ENCODE measurements at places on chromosomes 3 and 15.

GRCh38 chr3:50157827-50158529 lies 2.9 kb downstream of the SEMA3F start:
- DNase-seq, result no peak

DNA sequence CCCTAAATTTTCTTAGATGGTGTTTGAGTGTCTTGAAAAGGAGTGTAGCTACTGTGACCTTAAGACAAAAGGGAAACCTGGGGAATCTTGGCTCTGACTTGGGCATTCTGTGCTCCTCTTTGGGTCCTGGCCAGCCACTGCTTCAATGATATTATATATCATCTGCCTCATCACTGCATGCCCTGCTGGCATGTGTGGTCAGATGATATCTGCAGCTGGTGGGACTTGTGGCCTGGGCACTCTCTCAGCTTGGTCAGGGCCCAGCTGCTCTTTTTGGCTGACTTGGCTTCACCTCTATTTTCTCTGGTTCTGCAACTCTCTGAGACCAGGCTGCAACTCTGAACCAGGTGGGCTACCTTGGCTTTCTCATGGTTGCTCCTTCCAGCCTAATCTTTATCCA lies 446.1 kb upstream of the RARB start:
- no peak for DNase-seq

GRCh38 chr3:15683253-15683652 lies 81.7 kb downstream of the BTD start:
- DNase-seq, result no peak

GRCh38 chr3:157523814-157524213 lies 20.6 kb upstream of the VEPH1 start:
- no peak for DNase-seq

GRCh38 chr15:63086271-63086670 lies 35.4 kb upstream of the LACTB start:
- no peak for DNase-seq

- DNase-seq, result no peak
Measured at GRCh38 chr15:75943713-75944215, 40.1 kb downstream of the FBXO22 start.

- no peak for DNase-seq
Measured at GRCh38 chr3:150293401-150294001, 114.6 kb upstream of the TSC22D2 start.

DNA sequence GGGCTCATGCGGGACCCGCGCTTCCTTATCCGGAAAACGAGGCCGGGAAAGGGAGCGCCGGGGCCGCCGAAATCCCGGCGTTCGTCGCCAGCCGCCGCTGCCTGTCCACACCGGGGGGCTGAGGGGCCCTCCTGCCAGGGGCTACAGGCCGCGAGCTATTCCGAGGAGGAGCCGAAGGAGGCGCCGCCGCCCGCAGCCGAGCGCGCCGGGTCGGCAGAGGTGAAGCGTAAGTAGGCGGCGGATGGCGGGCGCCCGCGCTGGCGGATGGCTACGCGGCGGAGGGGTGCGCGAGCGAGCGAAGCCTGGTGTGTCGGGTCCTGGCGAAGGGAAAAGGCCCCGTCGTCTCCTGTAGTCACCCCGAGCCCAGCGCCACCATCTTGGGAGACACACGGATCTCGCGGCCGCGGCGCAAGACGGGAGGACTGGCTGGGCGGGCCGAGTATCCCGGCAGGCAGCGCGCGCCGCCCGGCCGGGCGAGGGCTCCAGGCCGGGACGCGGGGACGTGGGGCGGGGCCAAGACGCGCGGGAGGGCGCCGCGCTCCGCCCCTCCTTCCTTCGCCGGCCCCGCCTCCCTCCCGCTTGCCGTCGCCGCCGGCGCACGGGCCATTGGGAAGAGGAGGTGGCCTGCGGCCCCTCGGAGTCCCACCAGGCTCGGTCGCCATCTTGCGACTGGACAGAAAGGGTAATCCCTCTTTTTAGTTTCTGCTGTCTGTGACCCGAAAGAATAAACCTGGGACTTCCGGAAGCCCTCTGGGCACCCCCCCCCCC lies at the start of gene UBE3A:
TSS of gene UBE3A (minus strand) at position 424 of the 768 bp plus-strand sequence. CDS start 29,917 bp downstream, outside the sequence.
- DNase-seq, result peak; percentile 90

- no peak for DNase-seq
Measured at GRCh38 chr15:79811406-79812405, 85.1 kb downstream of the MTHFS start.

DNA sequence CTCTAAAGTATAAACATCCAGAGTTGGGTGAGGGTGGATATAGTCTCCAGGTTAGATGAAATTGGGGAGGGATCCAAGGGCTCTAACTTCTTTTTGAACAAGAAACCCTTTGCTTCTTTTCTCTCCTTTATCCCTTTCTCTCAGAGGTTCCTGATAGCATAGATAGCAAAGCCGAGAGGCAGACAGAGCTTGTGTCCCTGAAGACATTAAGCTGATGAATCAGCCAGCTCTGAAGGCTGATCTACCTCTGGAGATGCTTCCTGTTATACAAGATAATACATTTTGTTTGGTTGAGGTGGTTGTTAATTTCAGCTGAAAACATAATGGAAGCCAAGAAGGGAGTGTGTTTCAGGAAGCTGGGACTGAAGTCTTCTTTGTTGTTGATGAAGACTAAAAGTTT lies 193.2 kb downstream of the PDCD6IP start:
- DNase-seq, result no peak

DNA sequence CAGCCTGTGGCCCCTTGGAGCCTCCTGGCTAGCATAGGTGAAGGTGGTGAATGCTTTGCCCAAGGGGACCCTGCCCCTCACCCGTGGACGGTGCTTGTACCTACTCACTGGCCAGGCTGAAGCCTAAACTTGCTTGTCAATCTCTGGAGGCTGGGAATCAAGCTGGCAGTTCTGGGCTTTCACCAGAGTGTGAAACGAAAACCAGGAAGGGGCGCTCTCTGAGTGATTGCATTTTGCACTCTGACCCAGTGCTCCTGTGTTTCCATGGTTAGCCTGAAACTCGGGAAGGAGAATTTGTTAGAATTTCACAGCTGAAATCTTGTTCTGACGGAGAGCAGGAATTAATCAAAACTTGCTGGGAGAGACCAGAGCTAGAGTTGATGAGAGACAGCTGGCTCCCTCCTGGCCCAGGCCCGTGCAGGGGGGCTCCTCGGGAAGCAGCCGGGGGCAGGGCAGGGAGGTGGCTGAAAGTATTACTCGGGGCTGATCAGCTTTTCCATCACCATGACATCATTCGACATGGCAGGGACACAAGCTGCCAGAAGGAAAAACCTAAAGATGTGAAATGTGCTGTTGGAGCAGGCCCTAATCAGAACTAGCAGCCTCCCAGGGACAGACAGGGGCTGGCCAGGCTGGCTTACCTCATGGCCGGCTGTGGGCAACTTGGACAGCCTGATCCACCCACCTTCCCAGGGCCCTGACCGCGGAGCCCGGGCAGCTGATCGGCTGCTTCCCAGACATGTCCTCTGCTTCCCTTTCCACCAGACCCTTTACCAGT lies 323.6 kb upstream of the CTDSPL start:
- no peak for DNase-seq

DNA sequence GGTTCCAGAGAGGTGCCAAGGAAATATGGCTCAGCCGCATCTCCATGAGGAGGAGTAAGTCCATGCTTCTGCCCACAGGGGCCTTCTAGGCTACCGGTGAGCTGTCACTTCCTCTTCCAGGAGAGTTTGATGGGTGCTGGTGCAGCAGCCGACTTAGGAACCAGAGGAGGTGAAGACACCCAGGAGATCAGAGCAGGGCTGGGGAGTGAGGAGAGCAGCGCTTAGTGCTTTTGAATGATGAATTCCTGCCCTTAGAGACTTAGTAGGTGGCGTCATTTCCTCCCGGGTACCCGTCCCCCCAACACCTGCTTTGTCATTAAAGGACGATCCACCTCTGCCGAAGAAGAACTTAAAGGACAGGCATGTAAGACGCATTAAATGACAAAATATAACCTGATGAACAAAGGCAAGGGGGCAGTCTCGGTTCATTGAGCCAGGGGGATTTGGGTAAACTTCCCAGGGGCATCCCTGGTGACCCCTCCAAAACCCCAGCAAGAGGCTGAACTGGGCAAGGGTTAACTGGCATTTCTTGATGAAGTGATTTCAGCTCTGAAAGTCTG lies 67.6 kb downstream of the HES1 start:
- peak; percentile 55 for DNase-seq

DNA sequence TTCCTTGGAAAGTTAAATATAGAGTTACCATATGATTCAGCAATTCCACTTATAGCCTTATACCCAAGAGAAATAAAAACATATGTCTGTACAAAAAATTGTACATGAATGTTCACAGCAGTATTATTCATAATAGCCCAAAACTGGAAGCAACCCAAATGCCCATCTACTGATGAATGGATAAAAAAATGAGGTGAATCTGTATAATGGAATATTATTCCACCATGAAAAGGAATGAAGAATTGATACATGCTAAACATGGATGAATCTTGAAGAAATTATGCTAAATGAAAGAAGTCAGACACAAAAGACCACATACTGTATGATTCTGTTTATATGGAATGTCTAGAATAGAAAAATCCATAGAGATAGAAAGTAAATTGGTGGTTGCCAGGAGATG lies 61.4 kb downstream of the TTC23 start:
- no peak for DNase-seq

DNA sequence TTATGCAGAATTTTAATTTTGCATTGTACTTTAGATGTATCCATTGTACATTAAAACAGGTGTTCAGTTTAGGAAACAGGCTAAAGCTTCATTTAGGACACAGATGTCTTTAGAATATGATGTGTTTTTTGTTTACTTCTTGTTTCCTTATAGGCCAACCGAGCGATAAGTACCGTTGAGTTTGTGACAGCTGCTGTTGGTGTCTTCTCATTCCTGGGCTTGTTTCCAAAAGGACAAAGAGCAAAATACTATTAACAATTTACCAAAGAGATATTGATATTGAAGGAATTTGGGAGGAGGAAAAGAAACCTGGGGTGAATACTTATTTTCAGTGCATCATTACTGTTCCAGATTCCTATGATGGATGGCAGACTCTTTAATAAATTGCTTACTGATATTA lies 29.4 kb downstream of the PLAAT1 start:
- no peak for DNase-seq
